ENCODE measurements at places on chromosomes 5 and 9. TPM values are rescaled to one million over a fixed set of nuclear protein-coding genes. Genes with fewer than 3 reads are reported as not detected.

MZB1 gene
- 1.1 TPM for total RNA-seq

EFNA5 gene
- not detected for total RNA-seq

CDH9 gene
- total RNA-seq = not detected

PCDHA8 gene
- total RNA-seq = not detected

IL13 gene
- total RNA-seq = not detected

TPPP gene
- total RNA-seq = 1.2 TPM

TUSC1 gene
- not detected for total RNA-seq

BARX1 gene
- total RNA-seq = not detected

BTNL3 gene
- not detected for total RNA-seq

SPARC gene
- 0.47 TPM for total RNA-seq

NMUR2 gene
- total RNA-seq = not detected

RBM18 gene
- total RNA-seq = 21.3 TPM

ECM2 gene
- total RNA-seq = not detected

C7 gene
- total RNA-seq = not detected

FAM200C gene
- 1.1 TPM for total RNA-seq

SLC26A2 gene
- total RNA-seq = 14.2 TPM

GZMA gene
- total RNA-seq = 25.0 TPM

G3BP1 gene
- 193 TPM for total RNA-seq

GRPEL2 gene
- total RNA-seq = 39.4 TPM

NR5A1 gene
- not detected for total RNA-seq

RGP1 gene
- total RNA-seq = 31.8 TPM

OCLN gene
- total RNA-seq = 4.9 TPM

WDR38 gene
- not detected for total RNA-seq

PTGR1 gene
- total RNA-seq = 0.55 TPM

BARHL1 gene
- not detected for total RNA-seq

ANKRD18B gene
- total RNA-seq = 1.2 TPM

PCDHGA12 gene
- 0.17 TPM for total RNA-seq

ACSL6 gene
- 51.7 TPM for total RNA-seq

FCHO2 gene
- 6.3 TPM for total RNA-seq

ACTBL2 gene
- not detected for total RNA-seq

PTPDC1 gene
- 5.5 TPM for total RNA-seq

SLC22A4 gene
- total RNA-seq = 0.22 TPM

TMOD1 gene
- total RNA-seq = 2.6 TPM

PCDHB12 gene
- not detected for total RNA-seq

SMAD5 gene
- total RNA-seq = 27.3 TPM

GFPT2 gene
- 0.12 TPM for total RNA-seq

GLDC gene
- not detected for total RNA-seq

PRLR gene
- total RNA-seq = not detected

SOHLH1 gene
- not detected for total RNA-seq

MVB12B gene
- total RNA-seq = 6.0 TPM

GARIN3 gene
- total RNA-seq = not detected

KLHL9 gene
- total RNA-seq = 40.1 TPM

PCDHGC3 gene
- total RNA-seq = not detected

SARDH gene
- 18.6 TPM for total RNA-seq

LCN1 gene
- total RNA-seq = not detected

SLCO6A1 gene
- total RNA-seq = not detected

FBXO10 gene
- total RNA-seq = 6.1 TPM
